NCI-H1092 treated with DMSO at 0.1 percent for 48 hours (cell line): ENCODE measurements at places on chromosomes 1 and 21.
A peak's percentile ranks its signal among the peaks of the same experiment; 100 is the strongest.

DNA sequence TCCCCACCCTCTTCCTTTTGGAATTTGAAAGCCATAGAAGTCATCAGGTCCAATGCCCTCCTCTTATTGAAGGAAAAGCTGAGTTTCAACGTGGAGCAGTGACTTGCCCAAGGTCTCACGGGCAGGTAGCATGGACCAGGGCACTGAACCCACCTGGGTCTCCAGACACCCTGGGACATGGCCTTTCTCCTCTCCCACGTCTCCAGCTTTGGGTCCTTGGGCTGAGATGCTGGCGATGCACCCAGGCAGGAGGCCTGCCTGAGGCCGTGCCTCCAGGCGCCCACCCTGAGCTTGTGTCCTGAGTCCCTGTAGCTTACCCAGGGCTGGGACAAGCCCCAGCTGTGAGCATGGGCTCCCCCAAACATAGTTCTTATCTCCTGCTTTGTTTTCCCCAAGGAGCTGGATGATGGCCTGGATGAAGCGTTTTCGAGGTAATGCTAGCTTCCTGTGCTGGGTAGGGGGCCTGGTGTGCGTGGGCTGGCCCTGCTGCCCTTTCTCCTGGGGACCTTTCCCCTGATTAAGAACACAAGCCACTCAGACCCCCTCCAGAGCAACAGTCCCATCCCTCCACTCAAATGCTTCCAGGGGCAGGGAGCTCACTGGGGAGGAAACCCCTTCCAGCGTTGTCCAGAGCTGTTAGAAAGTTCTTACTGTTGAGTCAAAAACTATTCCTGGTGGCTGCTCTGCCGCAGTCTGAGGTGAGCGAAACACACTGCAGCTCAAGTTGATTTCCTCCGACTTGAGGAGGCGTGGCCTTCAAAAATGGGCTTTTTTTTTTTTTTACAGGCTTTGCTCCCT, 21.6 kb downstream of the LDLRAP1 start:
- DNase-seq, result no peak

- DNase-seq, result no peak
Measured at GRCh38 chr1:108553905-108554304, 6.0 kb upstream of the EEIG2 start.

GRCh38 chr1:42913426-42914091, 45.1 kb downstream of the SLC2A1 start:
- DNase-seq, result peak; percentile 77

- DNase-seq, result no peak
Measured at GRCh38 chr21:46622226-46622625, 13.2 kb upstream of the PRMT2 start.

DNA sequence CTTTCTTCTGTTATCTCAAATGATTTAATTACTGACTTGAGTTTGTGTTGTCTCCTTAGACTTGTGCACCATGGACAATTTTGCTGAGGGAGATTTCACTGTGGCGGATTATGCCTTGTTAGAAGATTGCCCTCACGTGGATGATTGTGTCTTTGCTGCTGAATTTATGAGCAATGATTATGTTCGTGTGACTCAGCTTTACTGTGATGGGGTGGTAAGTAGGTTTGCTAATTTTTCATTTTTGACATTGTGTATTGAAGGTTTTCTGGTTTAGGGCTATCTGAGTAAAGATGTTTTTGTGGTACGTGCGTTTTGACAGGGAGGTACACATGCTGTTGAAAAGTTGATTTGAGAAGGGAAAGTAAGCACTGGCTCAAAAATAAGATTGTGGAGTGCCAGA, 14.1 kb downstream of the TTC3 start:
- DNase-seq, result peak; percentile 13

GRCh38 chr21:32515874-32516273, 69.4 kb downstream of the TCP10L start:
- no peak for DNase-seq

DNA sequence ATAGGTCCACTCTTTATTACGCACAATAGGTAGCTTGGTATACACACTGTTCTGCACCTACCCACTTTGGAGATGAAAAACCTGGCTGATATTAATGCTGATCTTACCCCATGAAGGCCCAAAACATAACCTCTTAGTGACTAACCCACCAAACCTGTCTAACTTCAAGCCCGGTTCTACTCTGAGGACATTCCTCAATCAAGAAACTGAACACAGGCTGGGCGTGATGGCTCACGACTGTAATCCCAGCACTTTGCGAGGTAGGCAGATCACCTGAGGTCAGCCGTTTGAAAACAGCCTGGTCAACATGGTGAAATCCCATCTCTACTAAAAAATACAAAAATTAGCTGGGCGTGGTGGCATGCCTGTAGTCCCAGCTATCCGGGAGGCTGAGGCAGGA, 50.5 kb downstream of the EYA3 start:
- DNase-seq, result no peak

DNA sequence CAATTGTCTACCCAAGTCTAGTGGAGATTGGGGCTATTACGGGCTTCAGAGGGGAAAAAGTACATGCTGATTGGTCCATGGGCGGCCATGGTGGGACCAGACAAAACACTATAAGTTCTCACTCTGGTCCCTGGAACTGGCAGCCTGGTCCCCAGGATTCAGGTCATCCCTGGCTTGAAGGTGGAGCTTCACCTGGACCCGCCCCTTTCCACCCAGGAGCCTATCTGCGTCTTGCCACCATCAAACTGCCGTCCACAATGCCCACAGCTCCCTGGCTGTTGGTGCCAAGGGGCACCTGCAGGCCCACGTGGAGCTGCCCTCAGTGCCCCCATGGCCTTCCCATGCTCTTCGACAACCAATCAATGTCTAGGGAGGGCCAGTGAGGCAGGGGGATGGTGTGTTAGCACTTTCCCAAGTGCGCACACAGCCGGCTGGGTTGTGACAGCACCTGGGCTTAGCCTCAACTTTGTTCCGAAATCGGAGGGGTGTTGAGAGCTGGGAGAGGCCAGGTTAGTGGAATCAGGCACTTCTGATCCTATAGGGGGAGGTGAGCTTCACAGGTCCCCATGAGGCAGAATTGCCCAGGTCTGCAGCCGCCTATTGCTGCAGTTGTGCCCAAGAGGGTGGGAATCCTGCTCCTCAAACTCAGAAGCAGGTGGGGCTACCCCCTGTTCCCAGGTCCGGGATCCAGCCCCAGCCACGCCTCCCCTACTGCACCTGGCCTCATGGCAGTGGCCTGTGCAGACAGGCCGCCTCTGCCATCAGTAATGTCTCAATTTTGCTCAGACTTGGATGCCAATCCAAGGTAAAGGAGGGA, 1369.4 kb upstream of the PRMT6 start:
- DNase-seq, result no peak

GRCh38 chr1:38831731-38832369, 27.7 kb downstream of the RRAGC start:
- no peak for DNase-seq

GRCh38 chr1:232863544-232864275, 58.5 kb downstream of the MAP10 start:
- DNase-seq, result no peak

- DNase-seq, result peak; percentile 74
Measured at GRCh38 chr1:226125097-226125630, 61.4 kb downstream of the ACBD3 start.

DNA sequence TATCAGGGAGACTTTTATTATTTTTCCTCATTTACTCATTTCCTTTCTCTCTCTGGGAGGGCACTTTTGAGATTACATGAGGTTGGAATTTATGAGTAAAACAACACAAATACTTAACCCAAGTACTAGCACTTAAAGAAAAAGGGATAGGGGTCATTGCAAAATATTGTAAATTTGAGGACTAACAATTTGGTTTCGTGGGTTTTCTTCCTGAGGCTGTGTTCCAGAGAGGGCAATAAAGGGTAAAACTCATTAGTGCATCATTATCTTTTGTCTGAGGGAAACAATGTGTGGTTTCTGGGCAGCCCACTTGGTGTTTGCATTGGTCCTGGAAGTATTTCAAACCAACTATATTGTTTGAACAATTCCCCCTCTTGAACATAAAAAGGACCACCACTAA, 96.5 kb downstream of the GREM2 start:
- DNase-seq, result no peak

- DNase-seq, result no peak
Measured at GRCh38 chr1:154006136-154006535, 15.6 kb downstream of the RPS27 start.

DNA sequence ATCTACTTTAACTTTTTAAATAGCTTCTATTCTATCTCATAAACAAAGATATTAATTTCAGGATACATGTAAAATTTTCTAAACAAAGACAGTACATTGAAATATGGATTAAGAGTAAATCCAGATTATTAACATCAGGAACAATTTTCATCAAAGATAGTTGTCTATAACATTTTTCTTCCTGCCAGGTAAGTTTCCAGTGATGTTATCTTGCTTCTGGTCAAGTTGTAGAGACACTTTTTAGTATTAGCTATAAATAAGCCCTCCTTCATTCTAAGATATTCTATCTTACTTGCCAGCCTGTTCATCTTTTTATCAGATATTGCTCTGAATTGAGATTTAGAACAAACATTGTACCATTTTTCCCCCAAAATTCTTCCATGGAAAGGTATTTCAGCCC, 94.4 kb upstream of the KCTD3 start:
- DNase-seq, result no peak

GRCh38 chr1:1092149-1092855, 18.2 kb upstream of the RNF223 start:
- no peak for DNase-seq

- DNase-seq, result no peak
Measured at GRCh38 chr21:41342035-41342434, 19.8 kb upstream of the MX2 start.

DNA sequence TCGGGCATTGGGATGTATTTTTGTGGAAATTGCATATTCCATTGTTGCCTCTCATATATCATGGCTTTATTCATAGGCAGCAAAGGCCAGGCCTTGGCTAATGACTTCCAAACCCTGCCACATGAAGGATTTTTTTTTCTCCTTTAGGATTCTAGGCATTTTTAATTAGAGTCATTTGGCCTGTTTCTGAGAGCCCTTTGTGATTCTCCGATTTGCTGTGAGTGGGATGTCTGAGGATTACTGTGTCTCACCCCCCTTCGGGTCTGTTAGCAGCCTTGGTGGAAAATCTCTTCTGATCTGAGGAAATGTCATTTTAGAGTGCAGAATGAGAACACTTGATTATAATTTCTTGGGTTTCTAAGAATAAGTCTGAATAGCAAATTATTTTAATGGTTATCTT, 253.5 kb downstream of the NTNG1 start:
- no peak for DNase-seq

DNA sequence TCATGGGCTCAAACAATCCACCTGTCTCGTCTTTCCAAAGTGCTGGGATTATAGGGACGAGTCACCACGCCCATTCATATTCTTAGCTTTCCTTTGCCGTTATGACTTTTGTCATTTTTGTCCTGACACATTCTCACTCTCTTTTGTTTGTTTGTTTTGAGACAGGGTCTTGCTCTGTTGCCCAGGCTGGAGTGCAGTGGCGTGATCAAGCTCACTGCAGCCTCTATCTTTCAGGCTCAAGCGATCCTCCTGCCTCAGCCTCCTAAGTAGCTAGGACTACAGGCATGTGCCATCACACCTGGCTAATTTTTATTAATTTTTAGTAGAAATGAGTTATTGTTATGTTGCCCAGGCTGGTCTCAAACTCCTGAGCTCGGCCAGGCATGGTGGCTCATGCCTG, 11.8 kb upstream of the MED18 start:
- DNase-seq, result no peak

- DNase-seq, result no peak
Measured at GRCh38 chr1:226948996-226949395, 8.9 kb downstream of the COQ8A start.

DNA sequence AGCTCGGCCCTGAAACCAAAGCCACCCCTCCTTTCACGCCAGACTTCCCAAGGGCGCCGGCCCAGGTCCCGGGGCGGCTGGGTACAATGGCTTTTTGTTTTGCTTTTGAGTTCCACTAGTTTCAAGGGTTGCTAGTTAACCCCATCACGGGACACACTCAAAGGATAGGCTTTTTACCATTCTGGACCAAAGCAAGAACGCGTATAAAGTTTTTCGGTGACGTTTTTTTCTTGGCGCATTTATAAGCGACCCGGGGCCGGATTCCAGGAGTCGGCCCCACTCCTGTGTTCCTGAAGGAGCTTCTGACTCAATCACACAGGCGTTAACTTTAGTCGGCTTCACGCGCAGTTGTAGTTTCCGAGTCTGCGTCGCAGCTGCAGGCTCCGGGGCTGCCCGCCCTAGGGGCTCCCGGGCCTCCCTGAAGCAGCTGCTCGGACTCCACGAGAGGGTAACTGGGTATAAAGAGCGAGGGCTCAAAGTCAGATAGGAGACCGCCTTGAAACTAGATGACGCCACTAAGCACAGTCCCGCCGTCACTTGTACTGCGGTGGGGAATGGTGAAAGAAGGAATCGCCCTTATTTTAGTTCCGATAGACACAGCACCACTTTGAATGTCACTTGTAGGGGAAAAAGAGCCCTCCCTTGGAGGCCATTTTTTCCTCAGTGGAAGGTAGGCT, 707 bp upstream of the KLHL21 start:
- DNase-seq, result no peak

GRCh38 chr1:100969327-100969726, 56.3 kb downstream of the DPH5 start:
- no peak for DNase-seq

DNA sequence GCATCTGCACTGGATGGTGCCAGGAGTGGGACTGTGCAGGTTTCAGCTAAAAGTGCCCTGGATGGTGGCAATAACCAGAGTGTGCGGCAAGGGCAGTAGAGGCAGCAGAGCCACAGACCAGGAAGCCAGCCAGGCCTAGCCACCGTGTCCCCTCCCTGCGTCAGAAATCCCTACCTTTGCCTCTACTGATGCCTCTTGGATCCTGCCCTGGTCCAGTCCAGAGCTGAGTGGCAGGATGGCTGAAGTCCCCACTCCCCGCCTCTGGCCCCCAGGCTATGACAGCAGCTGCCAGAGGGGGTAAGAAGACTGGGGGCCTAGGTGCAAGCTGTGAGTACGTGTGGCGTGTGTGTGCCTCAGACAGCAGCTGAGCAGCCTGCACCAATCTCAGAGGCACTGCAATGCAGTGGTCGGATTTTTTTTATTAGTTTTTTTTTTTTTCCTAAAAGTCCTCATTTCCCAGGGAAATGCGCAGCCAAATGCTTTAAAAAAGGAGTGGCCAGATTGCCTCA, 51.9 kb downstream of the SYT2 start:
- DNase-seq, result no peak

DNA sequence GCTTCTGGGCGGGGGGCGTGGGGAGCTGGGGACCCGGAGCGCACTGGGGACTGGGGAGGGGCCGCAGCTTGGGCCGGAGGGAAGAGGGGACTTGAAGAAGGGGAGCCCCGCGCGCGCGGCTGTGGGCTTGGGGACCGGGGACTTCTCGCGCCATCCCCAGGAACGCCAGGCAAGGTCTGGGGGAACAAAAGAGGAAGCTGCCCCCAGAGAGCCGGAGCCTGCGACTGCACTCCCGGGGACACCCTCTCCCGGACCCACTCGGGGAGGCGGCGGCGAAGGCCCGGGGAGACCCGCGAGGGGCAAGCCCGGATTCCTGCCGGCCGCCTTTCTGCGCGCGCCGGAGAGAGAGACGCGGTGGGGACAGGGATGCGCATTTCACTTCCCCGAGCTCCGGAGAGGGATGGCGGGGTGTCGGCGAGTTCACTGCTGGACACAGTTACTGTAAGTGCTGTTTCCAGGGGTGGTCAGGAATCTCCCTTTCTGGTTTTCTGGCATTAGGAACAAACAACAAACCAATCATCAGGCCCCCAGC, 732 bp downstream of the ABCG1 start:
- DNase-seq, result peak; percentile 65

- no peak for DNase-seq
Measured at GRCh38 chr1:157585984-157586383, 11.9 kb downstream of the FCRL4 start.
